ENCODE measurements at places on chromosomes 1 and 21.

GRCh38 chr1:242086706-242087105 lies 87.8 kb upstream of the MAP1LC3C start:
- DNase-seq, result no peak

GRCh38 chr1:56584910-56585528 lies 5.7 kb upstream of the PLPP3 start:
- DNase-seq, result no peak

DNA sequence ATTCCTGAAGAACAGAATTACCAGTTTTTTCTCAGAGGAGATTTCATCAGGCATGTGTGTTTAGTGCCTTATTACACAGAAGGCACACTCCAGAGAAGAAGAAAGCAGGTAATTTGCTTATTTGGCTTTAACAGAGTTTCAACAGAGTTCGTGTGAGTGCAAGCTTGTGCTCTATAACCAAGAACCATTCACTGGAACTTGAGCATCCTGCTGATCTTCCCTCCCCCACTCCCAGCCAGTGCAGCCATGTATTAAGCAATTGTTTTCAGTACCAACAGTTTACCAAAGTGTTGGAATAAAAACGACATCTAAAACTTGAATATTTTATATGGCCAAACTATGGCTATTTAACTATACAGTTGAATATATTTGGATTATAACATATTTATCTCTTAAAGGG lies 4.3 kb downstream of the MGST3 start:
- DNase-seq, result no peak

- no peak for DNase-seq
Measured at GRCh38 chr1:193926956-193927355, 740.5 kb upstream of the B3GALT2 start.

- DNase-seq, result no peak
Measured at GRCh38 chr1:46062651-46063319, 69.6 kb downstream of the PIK3R3 start.

GRCh38 chr1:21904704-21905520 lies 32.2 kb downstream of the HSPG2 start:
- no peak for DNase-seq

- no peak for DNase-seq
Measured at GRCh38 chr1:182600036-182600713, 4.0 kb downstream of the RGS16 start.

All from activated T-helper 1 cell treated with Interleukin-2 at 50 U/mL for 16 hours (primary cell).